Epithelial cell of proximal tubule (primary cell): ENCODE measurements at places on chromosomes 4 and X.
A peak's percentile ranks its signal among the peaks of the same experiment; 100 is the strongest.

DNA sequence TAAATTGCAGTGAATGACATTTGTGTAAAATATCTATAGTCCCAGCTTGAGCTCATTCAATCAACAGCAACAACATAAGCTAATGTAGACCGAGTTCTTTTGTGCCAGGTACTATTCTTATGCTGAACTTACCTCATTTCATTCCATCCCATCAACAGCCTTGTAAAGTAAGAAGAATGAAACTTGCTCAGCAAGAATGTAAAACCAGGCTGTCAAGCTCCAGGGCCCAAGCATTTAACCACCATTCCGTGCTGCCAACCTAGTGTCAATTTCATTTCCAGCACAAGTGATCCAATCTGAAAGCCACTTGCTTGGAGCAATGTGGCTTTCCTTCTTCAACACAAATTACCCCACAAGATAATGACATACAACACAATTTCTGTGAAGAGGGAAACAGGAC, 36.6 kb downstream of the RASSF6 start:
- DNase-seq, result no peak

- DNase-seq, result no peak
Observed at GRCh38 chrX:77776659-77777058, 9.4 kb downstream of the ATRX start.

GRCh38 chrX:73977542-73978169, 326.3 kb upstream of the ZCCHC13 start:
- no peak for DNase-seq

DNA sequence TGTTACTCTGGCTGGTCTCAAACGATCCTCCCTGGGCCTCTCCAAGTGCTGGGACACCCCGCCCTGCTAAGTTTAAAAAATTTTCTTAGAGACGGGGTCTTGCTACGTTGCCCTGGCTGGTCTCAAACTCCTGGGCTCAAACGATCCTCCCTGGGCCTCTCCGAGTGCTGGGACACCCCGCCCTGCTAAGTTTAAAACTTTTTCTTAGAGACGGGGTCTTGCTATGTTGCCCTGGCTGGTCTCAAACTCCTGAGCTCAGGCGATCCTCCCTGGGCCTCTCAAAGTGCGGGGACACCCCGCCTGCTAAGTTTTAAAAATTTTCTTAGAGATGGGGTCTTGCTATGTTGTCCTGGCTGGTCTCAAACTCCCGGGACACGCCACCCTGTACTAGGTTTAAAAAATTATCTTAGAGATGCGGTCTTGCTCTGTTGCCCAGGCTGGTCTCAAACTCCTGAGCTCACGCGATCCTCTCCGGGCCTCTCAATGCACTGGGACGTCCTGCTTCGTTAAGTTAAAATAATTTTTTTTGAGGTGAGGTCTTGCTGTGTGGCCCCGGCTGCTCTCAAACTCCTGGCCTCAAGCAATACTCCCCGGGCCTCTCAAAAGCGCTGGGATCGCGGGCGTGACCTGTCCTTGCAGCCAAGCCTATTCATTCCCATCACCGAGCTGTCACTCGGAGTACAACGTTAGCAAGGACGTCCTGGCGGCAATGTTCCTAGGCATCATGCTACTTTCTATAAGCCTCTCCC, 1.1 kb downstream of the SLC25A6 start:
- no peak for DNase-seq

DNA sequence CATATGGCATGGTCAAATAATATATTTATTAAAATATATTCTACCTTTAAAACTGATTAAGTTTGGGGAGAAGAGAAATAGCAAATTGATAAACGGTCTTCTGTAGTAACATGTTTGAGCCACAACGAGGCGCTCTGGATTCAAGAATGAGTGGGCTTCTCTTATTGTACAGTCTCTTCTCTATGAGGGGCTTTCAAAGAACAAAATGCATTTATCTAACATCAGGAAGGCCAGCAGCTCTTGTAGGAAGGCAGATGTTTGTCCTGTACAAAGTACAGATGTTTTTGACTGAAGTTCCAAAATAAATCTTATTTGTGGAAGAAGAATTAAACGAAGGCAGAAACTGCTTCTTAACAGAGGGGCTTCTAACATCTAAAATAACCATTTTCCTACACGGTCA, 153.6 kb downstream of the RASL11B start:
- DNase-seq, result no peak

- DNase-seq, result no peak
Observed at GRCh38 chrX:115531818-115532403, 29.1 kb upstream of the PLS3 start.

GRCh38 chrX:139720136-139720535, 12.2 kb upstream of the MCF2 start:
- DNase-seq, result peak; percentile 23
